ENCODE measurements at places on chromosomes 16 and 17. TPM values are rescaled to one million over a fixed set of nuclear protein-coding genes. Genes with fewer than 3 reads are reported as not detected.

Gene WDR90
- 47.7 TPM for total RNA-seq

DNA sequence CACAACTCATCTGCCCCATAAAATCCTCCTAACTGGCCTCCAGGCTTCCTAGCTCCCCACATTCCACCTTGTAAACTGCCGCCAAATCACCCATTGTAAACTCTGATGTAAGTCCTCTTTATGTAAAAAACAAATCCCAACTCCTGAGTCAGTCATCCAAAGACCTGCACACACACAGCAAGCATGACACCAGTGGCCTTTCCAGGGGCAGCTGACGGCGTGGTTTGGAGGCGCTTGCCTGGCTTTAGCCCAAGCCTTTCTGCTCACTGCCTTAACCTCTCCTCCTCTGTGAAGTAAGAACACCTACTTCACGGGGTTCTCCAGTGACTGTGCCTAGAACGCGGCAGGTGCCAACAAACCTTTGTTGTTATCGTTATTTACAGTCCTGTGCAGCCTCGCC lies 14.0 kb downstream of the UBE2O start:
- DNase-seq, result no peak

DNA sequence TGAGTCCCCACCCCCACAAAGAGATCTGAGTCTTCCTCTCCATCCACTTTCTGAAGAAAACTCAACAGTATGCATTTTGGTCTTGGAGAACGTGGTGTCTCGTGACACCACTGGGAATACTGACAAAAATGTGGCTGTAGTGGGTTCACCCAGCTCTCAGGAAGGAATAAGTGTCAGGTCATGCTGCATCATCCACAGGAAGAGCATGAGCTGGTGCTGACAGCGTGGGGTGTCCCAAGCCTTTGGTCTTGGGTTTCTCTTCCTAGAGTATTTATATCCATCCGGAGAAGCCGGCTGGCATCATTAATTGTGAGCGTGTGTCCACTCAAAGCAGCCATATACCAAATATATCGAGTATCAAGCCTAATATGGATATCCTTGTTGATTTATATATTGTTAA lies 55.9 kb downstream of the C17orf67 start:
- no peak for DNase-seq

DNA sequence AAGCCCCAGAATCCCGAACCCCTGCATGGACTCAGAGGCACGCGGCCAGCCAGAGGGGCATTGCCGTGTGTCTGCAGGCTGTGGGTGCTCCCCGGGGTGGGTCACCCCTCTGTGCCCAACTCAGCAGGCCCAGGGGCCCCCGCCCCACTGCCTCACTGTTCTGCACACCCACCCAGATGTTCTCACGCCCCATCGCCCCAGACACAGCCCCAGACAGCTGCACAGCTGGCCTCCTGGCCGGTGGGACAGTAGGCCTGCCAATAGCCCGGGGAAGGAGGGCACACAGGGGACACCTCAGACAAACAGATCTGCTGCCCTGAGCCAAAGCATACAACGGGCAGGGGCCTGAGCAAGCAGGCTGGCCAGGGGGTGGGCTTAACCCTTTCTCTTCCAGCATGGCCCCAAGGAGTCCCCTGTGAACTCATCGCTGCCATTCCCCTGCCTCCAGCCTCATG lies 27.6 kb upstream of the NXPH3 start:
- DNase-seq, result no peak

DNA sequence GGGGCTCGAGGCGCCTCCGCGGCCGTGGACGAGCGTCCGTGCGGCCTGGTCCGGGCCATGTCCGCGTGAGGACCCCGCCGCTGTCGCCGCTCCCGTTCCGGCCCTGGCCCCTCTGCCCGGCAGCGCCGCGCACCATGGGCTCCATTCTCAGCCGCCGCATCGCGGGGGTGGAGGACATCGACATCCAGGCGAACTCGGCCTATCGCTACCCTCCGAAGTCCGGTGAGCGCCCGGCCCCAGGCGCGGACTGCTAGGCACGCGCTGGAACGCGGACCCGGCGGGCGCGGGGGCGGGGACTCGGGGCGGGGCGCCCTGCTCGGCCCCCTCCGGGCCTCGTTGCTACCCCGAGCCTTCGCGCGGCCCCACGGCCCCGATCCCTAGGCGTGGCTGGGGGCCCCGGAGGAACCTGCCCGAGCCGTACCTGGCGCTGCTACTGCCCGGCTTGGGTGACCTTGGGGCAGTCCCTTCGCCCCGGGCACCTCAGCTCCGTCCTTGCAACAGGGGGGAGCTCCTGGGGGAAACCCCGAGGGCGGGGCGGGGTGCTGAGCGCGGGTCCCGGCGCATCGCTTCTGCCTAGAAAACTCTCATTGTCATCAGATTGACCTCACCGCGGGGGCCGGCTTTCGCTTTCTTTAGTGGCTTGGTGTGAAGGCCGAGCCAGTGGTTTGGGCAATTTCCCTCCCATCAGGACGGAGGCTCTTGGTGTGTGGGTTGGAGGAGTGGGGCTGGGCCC lies 367 bp downstream of the MGRN1 start:
- peak; percentile 86 for DNase-seq

GRCh38 chr16:76729525-76729924 lies 452.3 kb downstream of the CNTNAP4 start:
- no peak for DNase-seq

DNA sequence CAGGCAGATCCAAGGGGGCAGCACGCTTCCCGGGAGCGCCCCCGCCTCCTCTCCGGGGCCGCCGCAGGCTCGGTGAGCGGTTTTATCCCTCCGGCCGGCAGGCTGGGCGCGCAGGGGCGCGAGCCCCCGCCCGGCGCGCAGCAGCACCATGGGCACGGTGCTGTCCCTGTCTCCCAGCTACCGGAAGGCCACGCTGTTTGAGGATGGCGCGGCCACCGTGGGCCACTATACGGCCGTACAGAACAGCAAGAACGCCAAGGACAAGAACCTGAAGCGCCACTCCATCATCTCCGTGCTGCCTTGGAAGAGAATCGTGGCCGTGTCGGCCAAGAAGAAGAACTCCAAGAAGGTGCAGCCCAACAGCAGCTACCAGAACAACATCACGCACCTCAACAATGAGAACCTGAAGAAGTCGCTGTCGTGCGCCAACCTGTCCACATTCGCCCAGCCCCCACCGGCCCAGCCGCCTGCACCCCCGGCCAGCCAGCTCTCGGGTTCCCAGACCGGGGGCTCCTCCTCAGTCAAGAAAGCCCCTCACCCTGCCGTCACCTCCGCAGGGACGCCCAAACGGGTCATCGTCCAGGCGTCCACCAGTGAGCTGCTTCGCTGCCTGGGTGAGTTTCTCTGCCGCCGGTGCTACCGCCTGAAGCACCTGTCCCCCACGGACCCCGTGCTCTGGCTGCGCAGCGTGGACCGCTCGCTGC lies 832 bp downstream of the CDK5R1 start:
- DNase-seq, result peak; percentile 42

Gene SOST
- not detected for total RNA-seq

DNA sequence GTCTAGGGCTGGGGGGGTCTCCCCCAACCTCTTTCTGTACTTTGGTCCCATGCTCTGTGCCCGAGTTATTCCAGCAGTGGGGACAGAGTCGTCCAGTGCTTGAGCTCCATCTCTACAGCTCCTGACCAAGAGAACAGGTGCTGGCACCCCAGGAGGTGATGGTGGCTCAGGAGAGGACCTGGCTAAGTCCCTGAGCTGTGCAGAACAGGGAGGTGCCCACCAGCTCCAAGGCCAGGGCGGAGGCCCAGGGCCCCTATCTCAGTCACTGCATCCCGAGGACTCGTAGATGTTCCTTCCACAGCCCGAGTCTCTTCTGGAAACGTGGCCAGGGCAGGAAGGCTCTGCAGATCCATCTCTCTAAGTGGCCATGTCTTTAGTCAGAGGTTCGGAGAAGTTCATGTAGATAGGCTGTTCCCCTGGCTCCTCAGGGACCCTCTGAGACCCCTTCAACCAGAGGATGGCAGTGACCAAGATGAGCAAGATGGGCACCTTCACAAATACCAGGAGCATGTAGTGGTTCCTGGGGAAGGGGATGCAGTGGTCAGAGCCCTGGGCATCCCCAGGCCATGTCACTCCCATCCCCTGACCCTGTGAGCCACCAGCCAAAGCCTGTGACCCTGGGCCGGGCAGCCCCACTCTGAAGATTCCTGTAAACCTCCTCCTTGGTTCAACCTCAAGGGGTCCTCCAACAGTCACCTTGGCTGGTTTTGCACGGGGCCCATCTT lies 8.7 kb downstream of the CD300LB start:
- DNase-seq, result no peak

DNA sequence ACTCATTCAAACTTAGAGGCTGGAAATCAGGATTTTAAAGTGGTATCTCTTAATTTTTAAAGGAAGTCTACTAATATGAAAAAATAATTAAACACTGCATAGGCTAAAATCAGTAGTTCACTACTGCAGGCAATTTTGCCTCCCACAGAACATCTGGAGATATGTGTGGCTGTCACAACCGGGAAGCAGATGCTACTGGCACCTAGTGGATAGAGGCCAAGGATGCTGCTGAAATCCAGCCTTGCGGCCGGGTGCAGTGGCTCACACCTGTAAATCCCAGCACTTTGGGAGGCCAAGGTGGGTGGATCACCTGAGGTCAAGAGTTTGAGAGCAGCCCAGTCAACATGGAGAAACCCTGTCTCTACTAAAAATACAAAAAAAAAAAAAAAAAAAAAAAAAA lies 473.9 kb downstream of the XYLT1 start:
- DNase-seq, result no peak

DNA sequence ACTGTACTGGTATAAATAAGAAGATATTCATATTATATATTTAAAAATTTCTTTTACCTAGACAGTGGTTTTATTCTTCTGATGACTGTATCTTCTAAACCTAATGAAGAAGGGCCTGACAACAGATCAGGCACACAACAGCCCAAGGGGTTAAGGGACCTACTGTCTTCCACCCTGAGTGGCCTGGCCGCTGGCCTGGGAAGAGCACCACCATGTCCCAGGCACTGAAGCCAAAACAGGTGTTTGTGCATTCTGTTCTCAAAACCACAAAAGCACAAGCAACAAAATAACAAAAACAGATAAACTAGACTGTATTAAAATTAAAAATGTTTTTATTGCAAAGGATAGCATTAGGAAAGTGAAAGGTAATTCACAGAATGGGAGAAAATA lies 9.1 kb upstream of the PECAM1 start:
- no peak for DNase-seq

DNA sequence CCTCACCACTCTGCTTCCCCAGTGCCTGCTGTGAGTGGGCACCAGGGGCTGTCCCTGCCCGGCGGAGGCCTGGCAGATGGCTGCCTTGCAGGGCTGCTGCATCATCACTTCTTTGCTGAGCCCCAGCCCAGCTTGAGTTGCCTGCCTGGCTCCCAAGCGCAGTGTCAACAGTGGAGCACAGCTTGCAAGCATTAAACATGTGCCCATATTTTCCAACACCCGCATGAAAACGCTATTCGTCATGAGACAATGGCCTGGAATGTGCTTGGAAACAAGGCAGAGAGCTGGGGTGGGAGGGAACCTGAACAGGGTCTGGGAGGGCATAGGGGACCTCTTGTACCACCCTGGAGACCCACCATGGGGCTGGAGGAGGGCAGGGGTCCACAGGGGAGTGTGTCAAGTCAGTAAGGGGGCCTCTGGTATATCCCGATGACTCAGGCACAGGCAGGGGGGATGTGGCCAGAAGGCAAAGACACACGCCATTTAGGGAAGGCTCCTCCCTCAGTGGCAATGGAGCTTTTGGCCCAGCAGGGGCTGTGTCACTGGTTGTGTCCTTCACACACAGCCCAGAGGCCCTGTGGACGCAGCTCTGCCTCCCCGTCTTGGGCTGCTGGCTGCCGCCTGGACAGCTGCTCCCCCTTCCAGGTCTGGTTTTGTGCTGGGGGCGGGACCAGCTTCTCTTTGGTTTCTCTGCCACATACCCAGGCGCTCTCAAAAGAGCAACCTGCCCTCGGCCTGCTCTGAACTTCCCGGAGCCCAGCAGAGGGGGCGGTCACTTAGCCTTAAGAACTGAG lies 17.4 kb upstream of the MTSS2 start:
- DNase-seq, result no peak

GRCh38 chr16:57735755-57736418 lies at the start of gene KATNB1:
KATNB1 (plus strand) TSS chr16:57735770; CDS start chr16:57737244, 1,474 bp downstream.
- no peak for DNase-seq
